ENCODE measurements at places on chromosomes 11 and 22.

GRCh38 chr11:79083352-79083751 is 357.5 kb downstream of the TENM4 start:
- no peak for DNase-seq

GRCh38 chr11:64000026-64000739 is 13.9 kb downstream of the OTUB1 start:
- DNase-seq, result no peak

- no peak for DNase-seq
Measured at GRCh38 chr11:30559004-30559403, 27.1 kb downstream of the MPPED2 start.

GRCh38 chr11:86933891-86934581 is 21.2 kb downstream of the FZD4 start:
- no peak for DNase-seq

- DNase-seq, result no peak
Measured at GRCh38 chr11:128582496-128583366, 4.6 kb downstream of the ETS1 start.

DNA sequence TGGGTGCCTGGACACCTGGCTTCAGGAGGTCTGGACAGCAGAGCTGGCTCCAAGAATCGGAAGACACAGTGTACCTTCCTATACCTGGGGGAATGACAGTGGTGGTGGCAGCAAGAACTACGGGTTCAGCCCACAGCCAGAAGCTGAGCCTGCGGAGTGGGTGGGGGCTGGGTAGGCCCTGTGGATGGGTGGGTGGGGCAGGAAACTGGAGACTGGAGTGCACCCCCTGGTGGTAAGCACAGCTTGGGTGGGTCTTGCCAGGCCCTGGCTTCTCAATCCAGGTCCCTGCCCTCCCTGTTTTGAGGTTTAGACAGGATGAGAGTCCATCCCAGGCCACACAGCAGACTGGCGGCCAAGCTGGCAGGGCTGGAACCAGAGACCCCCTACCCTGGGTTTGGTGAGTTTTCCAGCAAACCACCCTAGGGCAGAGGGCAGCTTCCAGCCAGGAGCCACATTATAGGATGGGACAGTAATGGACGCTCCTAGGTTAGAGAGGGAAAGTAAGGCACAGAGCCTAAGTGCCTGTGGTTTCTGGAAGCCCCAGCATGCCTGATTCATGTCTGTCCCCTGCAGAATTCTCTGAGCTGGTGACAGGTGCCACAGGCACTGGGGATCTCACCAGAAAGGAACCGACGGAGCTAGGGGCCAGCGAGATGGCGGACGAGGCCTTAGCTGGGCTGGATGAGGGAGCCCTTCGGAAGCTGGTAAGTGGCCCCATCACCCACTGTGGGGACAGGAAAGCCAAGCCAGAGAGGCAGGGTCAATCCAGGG is 1.7 kb downstream of the SMTN start:
- DNase-seq, result no peak

DNA sequence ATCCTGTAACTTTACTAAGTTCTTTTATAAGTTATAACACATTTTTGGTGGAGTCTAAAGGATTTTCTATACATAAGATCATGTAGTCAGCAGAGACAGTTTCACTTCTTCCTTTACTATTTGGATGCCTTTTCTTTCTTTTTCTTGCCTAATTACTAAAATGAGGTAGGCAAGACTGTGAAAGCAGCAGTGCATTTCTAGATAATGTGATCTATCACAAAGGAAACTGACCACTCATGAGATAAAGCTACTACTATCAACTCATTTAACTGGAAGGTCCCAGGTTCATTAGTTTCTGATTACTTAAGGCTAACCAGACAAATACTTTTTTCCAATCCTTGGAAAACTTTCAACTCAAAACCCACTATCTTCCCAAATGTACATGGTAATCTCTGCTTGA is 196.2 kb upstream of the E2F8 start:
- no peak for DNase-seq

GRCh38 chr11:121053244-121053643 is 29.3 kb downstream of the TBCEL start:
- DNase-seq, result no peak

DNA sequence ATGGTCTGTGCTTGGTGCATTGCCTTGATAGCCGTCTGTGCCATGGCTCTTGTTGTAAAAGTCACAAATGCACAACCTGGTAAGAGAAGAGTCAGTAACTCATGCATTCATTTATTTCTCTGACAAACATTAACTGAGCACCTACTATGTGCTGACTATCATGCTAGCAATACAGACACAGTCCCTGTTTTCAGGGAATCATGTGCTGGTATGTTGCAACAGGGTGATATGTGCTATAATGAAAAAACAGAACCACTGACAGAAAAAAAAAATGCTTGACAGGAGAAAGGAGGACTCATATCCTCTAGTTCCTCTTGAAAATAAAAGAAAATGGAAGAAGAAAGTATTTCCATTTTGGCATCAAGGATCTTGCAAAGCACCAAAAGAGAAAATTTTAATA is 34.5 kb upstream of the RAPSN start:
- no peak for DNase-seq

- peak; percentile 64 for DNase-seq
Measured at GRCh38 chr11:63478896-63479295, 12.1 kb downstream of the PLAAT5 start.

Data from posterior cingulate gyrus (tissue), 11 donors.